Activated CD4-positive, alpha-beta T cell treated with anti-CD3 and anti-CD28 coated beads, Interleukin-2, amount 10 ng/mL, durations not matched to agents 7 days and 5 days (primary cell): ENCODE measurements at places on chromosomes 1 and 21.
A peak's percentile ranks its signal among the peaks of the same experiment; 100 is the strongest.

DNA sequence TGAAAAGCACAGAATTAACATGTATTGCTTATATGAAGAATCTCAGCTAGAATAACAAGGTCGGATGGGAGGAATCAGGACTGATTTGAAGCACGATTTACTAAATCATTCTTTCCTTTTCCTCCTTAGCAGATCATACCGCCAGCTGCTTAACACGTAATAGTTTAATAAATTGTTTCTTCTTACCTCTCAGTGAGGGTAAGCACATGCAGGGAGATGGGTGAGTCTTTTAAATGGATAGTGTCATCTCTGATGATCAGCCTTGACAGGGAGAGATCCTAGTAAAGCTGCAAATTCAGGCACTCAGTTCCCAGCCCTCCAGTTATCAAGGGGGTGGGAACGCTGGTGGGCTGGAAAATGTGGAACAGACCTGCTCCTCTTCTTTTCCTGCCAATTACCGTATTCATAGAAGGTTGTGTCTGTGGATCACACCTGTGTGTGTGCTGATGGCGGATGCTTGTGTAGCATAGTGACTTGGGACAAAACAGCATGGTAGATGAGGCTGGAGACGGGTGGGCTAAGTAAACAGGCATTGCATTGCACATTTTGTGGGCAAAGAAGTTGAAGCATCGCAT is 30.7 kb downstream of the NTPCR start:
- DNase-seq, result no peak

GRCh38 chr1:37068897-37069296 is 34.6 kb upstream of the GRIK3 start:
- DNase-seq, result no peak

GRCh38 chr1:167909691-167910180 is 4.2 kb downstream of the ADCY10 start:
- DNase-seq, result no peak

DNA sequence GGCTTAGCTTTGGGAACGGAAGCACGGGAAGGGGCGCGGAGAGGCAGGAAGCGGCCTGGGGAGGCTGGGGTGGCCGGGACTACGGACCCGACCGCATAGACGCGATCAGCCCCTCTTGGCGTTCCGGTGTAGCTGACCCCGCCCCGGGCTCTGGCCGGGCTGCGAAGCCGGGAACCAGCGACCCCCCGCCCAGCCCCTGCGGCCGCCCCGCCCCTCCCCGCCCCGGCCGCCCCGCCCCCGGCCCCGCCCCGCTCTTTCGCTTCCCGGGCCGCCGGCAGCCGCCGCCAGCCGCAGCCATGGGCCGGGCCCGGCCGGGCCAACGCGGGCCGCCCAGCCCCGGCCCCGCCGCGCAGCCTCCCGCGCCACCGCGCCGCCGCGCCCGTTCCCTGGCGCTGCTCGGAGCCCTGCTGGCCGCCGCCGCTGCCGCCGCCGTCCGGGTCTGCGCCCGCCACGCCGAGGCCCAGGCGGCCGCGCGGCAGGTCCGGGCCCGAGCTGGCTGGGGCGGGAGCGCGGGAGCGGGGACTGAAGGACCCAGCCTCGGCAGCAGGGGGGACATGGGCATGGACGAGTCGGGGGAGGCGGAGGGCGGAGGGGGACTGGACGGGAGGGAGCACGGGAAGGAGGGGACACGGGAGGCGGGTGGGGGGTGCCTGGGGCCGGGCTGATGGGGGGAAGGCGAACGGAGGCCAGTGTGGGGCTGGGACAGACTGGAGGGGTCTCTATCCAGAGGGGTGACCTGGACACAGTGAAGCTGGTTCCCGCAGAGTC is at the start of gene SELENON:
Gene SELENON, plus strand, starts transcription at position 259 of the 768 bp plus-strand sequence. Its CDS starts 38 bp downstream, at position 297.
- peak; percentile 44 for DNase-seq

GRCh38 chr1:223833948-223834347 is 11.8 kb downstream of the TP53BP2 start:
- no peak for DNase-seq

- no peak for DNase-seq
Measured at GRCh38 chr1:91752324-91752723, 133.6 kb downstream of the TGFBR3 start.

GRCh38 chr1:100076319-100076718 is 56.4 kb downstream of the SASS6 start:
- no peak for DNase-seq
